ENCODE measurements at places on chromosomes 2 and 18. TPM values are rescaled to one million over a fixed set of nuclear protein-coding genes. Genes with fewer than 3 reads are reported as not detected.
A peak's percentile ranks its signal among the peaks of the same experiment; 100 is the strongest.

Gene DSC2
- 42.4 TPM for total RNA-seq

Gene TRAF3IP1
- total RNA-seq: 21.2 TPM

Gene SAG
- total RNA-seq: not detected

Gene LONRF2
- total RNA-seq: 9.7 TPM

Gene SERPINB4
- total RNA-seq: not detected

Gene HOXD13
- total RNA-seq: not detected

- no peaks in the 10 kb centered on the region for H3K36me3 ChIP-seq
- no peak overlapping the region for H3K4me3 ChIP-seq
- no peak for DNase-seq
- no peaks in the 10 kb centered on the region for H3K4me1 ChIP-seq
- no peak overlapping the region for H3K27ac ChIP-seq
- no peaks in the 10 kb centered on the region for H3K27me3 ChIP-seq
Measured at GRCh38 chr2:151525821-151526373, 116.2 kb downstream of the RIF1 start.

DNA sequence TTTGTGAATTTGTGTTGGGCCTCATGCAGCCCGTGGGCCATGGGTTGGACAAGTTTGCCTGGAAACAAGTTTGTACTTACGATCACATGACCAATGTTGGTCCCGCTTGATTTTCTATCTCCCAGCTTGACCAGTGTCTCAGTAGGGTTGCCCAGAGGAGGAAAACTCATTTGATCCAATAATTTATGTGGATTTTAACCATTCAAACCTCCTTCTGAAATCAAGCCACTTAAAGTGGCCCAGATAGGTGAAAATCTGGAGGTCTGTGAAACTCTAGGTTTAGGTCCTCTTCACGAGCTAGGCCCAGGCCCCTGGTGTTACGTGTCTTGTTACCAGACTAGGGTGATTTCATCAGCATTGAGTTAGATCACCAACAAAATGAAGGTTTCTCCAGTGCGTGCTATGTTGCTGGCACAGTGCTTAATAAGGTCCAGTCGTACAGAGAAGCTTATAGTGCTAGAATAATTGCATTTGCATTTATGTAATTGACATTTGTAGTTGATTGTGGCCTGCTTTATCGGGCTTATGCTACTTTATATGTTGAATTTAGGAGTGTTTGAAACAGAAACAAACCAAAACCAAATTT is 4.4 kb downstream of the ACTR2 start:
- peak overlapping the region; percentile 19 for H3K4me3 ChIP-seq
- no peak overlapping the region for H3K27ac ChIP-seq
- no peaks in the 10 kb centered on the region for H3K27me3 ChIP-seq
- no peak for DNase-seq
- peaks cover 41% of the 10 kb centered on the region for H3K36me3 ChIP-seq

DNA sequence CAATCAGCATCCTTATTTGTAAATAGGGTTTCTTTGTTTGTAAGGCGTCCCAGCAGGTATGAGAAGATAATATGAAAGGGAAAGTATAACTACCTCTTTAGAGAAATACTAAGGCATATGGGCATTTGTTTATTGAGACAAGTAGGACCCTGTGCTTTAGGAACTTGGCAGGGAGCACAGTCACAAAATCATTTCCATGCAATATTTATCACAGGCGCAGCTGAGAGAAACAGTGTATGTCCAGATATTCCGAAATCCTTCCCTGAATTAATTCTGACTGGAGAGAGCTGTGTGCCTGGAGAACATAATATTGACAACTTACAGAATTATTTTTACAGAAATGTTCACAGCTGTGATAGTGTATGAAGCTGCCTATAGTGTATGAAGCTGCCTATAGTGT is 416.7 kb downstream of the THSD7B start:
- H3K4me1 ChIP-seq: peaks cover 34% of the 10 kb centered on the region
- no peak overlapping the region for H3K27ac ChIP-seq
- H3K27me3 ChIP-seq: no peaks in the 10 kb centered on the region
- no peak overlapping the region for H3K4me3 ChIP-seq
- H3K36me3 ChIP-seq: no peaks in the 10 kb centered on the region
- no peak for DNase-seq

GRCh38 chr2:43418680-43419079 is 177.2 kb downstream of the THADA start:
- no peak overlapping the region for H3K4me3 ChIP-seq
- DNase-seq: no peak
- H3K4me1 ChIP-seq: peaks cover 46% of the 10 kb centered on the region

DNA sequence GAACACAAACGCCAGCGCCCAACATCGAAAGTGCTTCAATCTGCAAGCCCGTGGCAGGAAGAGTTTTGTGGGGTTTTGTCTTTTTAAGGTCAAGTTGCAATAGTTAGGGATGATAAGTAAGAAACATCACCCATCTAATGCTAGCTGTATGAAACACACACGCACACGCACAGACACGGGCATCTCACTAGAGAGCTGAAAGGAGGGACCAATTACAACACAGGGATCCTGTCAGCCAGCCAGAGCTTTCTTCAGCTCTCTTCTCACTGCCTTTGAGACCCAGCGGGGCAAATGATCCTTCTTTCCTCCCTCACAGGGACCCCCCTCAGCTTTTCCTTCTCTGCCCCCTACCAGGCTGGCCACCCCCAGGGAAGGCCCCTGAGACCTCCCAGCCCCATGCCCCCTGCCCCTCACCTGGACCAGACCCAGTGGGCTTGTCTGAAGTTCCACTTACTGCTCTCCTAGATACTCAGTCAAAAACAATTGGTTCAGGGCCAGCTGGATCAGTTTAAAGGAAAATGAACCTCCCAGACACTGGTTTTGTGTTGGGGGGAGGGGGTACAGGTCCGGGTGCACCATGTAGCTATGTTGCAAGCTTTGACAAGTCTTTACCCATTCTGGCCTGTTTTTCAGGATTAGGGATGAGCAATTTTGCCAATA is 17.9 kb downstream of the CYP26B1 start:
- no peaks in the 10 kb centered on the region for H3K4me1 ChIP-seq
- peaks cover 34% of the 10 kb centered on the region for H3K27me3 ChIP-seq
- DNase-seq: no peak
- no peaks in the 10 kb centered on the region for H3K36me3 ChIP-seq
- no peak overlapping the region for H3K27ac ChIP-seq
- H3K4me3 ChIP-seq: no peak overlapping the region

GRCh38 chr2:175403599-175404221 is 222.2 kb upstream of the ATP5MC3 start:
- DNase-seq: no peak
- H3K27ac ChIP-seq: no peak overlapping the region
- no peaks in the 10 kb centered on the region for H3K27me3 ChIP-seq
- H3K4me1 ChIP-seq: peaks cover 9% of the 10 kb centered on the region

GRCh38 chr18:63951302-63951705 is 2.2 kb downstream of the HMSD start:
- peaks cover 12% of the 10 kb centered on the region for H3K36me3 ChIP-seq
- DNase-seq: no peak
- H3K27me3 ChIP-seq: no peaks in the 10 kb centered on the region
- H3K4me3 ChIP-seq: no peak overlapping the region
- peaks cover 24% of the 10 kb centered on the region for H3K4me1 ChIP-seq

DNA sequence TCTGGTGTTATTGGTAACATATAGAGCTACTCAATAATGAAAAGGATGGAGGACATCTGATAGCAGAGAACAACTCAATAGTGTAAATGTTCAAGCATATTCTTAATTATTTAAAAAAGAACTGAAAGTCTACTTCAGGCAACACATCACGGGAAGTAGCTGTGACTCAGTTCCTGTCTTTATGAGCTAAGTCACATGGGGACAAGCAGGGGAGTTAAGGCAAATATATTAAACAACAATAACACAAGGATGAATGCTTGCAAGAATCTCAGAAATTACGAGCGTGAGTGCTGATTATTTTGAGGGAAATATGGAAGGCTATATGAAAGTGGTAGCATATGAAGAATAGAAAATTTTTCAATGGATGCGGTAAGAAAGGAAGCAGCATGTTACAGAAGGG is 4.0 kb upstream of the HNMT start:
- peaks cover 44% of the 10 kb centered on the region for H3K4me1 ChIP-seq
- H3K27ac ChIP-seq: no peak overlapping the region
- peaks cover 15% of the 10 kb centered on the region for H3K36me3 ChIP-seq
- H3K27me3 ChIP-seq: no peaks in the 10 kb centered on the region
- no peak overlapping the region for H3K4me3 ChIP-seq

DNA sequence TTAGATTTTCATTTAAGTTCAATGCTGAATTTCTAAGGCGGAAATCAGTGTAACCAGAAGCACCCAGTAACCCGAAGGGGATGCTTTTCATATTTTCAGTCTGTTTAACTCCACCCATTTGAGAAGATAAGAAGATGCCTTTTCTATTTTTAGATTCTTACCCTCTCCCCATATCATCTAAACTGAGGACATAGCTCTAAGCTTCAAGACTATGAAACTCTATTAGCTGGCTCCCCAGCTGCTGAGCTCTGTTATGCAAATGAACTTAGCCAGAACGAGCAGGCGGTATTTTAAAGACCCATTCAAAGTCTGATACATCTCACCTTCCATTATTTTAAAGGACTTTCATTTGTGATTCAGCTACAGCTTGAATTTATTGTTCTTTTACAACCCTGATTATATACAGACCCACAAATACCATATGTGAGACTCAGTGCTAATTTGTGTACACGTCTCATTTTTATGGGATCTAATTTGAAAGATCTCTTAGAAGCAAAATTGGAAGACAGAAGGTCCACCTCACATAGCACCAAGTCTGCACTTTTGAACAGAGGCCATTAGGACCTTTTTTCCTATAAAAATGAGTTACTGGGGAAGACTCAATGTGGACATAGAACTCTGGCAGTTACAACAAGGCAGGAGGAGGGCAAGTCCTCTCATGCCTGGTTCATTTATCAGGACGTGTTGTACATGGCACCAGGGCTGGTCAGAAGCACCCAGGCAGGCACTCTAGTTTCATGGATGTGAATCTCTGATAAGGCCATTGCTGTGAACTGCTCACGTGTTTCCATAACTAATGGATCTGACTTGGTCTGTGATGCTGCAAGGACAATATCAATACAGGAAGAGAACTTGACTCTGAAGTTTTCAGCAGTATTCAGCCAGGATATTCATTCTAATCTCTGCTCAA is 16.3 kb downstream of the CDC42EP3 start:
- no peak for DNase-seq
- peaks cover 53% of the 10 kb centered on the region for H3K4me1 ChIP-seq
- H3K27me3 ChIP-seq: no peaks in the 10 kb centered on the region
- no peak overlapping the region for H3K4me3 ChIP-seq
- no peaks in the 10 kb centered on the region for H3K36me3 ChIP-seq

DNA sequence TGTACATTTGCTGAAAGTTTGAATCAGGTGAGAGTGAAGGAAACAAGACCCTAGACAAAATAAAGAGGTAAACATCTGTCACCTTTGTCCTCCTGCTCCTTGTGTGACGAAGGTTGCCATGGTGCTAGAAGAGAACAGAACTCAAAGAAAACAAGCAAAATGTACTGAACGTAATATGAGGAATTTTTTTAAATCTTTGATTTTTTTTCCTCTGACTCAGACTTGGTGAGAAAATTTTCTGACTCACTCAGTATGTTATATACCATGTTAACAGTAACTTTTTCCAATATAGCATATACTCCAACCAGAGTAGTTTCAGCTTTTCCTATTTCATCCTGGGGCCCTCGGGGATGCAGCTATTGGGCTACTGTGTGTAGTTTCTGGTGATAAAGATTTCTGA is 2114.6 kb upstream of the PIK3C3 start:
- no peak overlapping the region for H3K4me3 ChIP-seq
- H3K27ac ChIP-seq: no peak overlapping the region
- no peak for DNase-seq

GRCh38 chr2:200081811-200082210 is 126.4 kb downstream of the MAIP1 start:
- H3K27ac ChIP-seq: no peak overlapping the region
- no peaks in the 10 kb centered on the region for H3K36me3 ChIP-seq
- no peak for DNase-seq
- H3K4me3 ChIP-seq: no peak overlapping the region

- DNase-seq: no peak
- no peak overlapping the region for H3K4me3 ChIP-seq
- no peak overlapping the region for H3K27ac ChIP-seq
- H3K4me1 ChIP-seq: no peaks in the 10 kb centered on the region
- no peaks in the 10 kb centered on the region for H3K27me3 ChIP-seq
Measured at GRCh38 chr18:6055711-6056110, 160.4 kb upstream of the TMEM200C start.

GRCh38 chr2:7019191-7019590 is 102.0 kb downstream of the RNF144A start:
- no peak for DNase-seq
- H3K36me3 ChIP-seq: peaks cover 5% of the 10 kb centered on the region
- no peak overlapping the region for H3K27ac ChIP-seq
- H3K4me3 ChIP-seq: no peak overlapping the region
- peaks cover 28% of the 10 kb centered on the region for H3K4me1 ChIP-seq

Data from Calu3 (cell line).